ENCODE measurements at places on chromosomes 12 and 14.

- DNase-seq = no peak
These were observed 49.9 kb upstream of the BBS10 start for GRCh38 chr12:76398106-76398505.

- DNase-seq = no peak
These were observed 41.1 kb upstream of the CSRNP2 start for GRCh38 chr12:51124504-51124903.

- DNase-seq = no peak
These were observed 34.8 kb upstream of the PMCH start for GRCh38 chr12:102232446-102232845.

DNA sequence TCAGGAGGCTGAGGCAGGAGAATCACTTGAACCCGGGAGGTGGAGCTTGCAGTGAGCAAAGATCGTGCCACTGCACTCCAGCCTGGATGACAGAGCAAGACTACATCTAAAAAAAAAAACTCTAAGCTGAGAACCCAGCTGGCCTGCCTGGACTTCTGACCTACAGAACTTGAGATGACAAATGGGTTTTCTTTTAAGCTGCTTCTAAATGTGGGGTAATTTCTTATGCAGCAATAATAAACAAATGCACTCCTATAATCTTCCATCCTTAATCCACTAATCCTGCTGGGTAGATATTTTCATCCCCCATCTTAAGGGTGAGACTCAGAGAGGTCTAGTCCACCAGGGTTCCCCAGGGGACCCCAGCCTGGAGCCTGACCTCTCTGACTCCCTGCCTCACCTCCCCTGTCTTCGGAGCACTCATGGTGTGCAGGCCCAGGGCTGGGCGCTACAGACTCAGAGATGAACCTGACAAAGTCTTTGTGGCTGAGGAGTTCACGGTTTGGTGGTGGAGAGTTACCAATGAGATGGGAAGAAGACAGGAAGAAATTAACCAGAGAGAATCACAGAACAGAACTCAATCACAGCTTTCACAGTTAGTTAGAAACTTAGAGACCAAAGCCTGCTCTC, 39.7 kb upstream of the BDKRB2 start:
- no peak for DNase-seq

GRCh38 chr12:85530456-85530855, 250.4 kb downstream of the ALX1 start:
- DNase-seq = no peak

DNA sequence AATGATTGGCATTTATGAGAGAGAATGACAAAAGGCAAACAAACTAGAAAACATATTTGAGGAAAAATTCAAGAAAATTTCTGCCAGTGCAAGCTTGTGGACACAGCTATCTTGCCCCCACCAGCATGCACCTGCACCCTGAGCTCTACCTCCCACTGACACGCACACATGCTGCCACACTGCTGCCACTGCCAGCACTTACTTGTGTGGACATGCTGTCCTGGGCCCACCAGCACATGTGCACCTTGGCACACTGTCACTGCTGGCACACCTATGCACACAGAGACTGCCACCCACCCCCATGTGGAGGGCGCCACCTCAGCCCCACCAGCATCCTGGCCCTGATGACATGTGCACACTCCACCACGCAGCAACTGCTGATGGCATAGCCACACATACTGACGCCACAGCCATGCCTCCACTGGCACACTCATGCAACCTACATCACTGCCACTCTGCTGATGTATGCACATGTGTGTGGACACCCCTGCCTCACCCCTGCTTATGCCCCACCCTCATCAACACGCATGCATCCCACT, 475.0 kb downstream of the SOX5 start:
- no peak for DNase-seq

DNA sequence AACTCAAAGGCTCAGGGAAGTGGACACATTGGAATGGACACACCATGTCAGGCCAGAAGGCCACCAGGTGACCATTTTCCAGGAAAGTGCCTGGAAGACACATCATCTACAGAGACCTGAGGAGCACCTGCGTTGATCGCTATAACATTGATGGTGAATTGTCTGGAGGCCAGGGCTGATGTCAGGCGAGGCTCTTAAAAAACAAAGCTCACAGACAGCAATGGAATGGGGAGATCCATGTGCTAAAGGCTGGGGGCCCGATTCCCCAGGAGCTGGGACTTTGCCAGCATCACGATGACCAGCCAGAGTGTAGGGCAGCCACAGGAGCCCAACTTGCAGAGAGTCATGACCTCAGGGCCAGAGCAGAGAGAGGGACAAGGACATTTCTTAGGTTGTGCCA, 30.3 kb downstream of the DIO3 start:
- no peak for DNase-seq

GRCh38 chr12:14066021-14066420, 84.6 kb upstream of the GRIN2B start:
- DNase-seq = no peak

DNA sequence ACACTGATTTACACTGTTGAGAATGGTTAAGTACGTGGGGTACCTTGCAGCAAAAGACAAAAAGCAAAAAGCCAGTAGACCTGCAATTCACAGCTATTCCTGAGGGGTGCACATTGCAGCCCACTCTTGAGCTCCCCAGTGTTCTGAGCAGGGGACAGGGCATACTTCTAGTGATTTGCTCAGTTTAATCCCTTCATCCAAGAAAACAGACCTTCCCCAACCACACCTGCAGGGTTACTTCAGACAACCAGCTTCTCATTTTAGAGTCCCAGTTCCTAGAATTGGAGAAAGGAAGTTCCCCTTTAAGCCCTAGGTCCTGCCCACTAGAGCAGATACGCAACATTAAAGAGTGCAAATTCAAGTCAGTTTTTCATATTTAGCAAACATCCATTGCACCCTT, 3.6 kb upstream of the WSB2 start:
- DNase-seq = no peak

DNA sequence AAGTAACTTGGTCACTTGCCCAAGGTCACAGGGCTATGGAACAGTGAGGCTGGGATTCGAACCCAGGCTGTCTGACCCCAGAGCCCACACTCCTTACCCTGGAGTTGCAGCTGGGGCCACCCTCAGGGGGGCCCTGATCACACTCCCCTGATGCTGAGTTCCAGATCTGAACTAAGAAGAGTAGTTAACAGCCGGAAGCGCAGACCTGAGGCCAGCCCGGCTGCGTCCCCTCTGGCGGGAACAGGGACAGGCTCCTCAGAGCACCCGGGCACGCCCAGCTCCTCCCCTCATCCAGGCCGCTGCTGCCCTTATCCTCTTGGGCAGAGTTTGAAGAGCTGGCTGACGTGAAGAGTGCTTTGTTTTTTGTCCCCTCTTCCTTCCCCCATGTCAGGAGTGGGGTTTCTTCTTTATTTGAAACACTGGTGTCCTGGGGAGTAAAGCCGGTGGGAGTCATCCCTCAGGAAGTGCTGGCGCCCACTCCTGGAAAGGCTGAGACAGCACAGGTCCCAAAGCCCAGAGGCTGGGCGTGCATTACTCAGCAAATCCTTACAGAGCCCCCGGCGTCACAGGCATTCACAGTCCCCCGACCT, 8.7 kb downstream of the PHB2 start:
- DNase-seq = peak; percentile 55

- DNase-seq = no peak
These were observed 586.4 kb downstream of the MED13L start for GRCh38 chr12:115691123-115691522.

- no peak for DNase-seq
These were observed 208.6 kb downstream of the CALM1 start for GRCh38 chr14:90605430-90605829.

- DNase-seq = no peak
These were observed 165.7 kb downstream of the AKAP6 start for GRCh38 chr14:32494609-32495434.

DNA sequence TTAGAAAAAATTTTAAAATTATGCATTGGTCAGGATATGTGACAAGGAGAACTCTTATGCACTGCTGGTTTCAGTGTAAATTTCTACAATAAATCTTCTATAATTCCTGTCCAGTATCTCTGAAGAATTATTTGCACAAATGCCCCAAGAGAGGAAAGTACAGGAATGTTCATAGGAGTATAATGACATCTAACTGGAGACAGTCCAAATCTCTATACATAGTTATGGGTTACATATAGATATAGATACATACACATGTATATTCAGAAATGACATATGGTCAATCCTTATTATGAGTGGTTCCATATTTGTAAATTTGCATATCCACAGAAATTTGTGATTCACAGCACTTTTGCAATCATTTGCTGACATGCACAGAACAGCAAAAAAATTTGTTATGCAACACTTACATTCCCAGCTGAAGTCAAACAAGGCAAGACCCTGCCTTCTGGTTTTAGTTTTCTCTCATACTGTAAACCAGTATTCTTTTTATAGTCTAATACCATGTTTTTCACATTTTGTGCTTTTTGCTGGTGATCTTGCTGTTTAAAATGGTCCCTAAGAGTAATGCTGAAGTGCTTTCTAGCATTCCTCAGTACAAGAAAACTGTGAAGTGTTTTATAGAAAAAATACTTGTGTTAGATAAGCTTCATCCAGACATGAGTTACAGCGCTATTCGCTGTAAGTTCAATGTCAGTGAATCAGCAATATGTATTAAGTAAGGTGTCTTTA, 103.8 kb downstream of the SLC16A7 start:
- DNase-seq = no peak

- no peak for DNase-seq
These were observed 18.9 kb upstream of the MAP3K9 start for GRCh38 chr14:70828188-70828587.

GRCh38 chr12:103698752-103699560, 111.9 kb downstream of the STAB2 start:
- DNase-seq = no peak

GRCh38 chr12:42758806-42759205, 169.3 kb upstream of the PRICKLE1 start:
- no peak for DNase-seq

- no peak for DNase-seq
These were observed 161.8 kb downstream of the TTC8 start for GRCh38 chr14:88986146-88986841.

GRCh38 chr14:22848351-22849164, 12.2 kb downstream of the MMP14 start:
- no peak for DNase-seq

DNA sequence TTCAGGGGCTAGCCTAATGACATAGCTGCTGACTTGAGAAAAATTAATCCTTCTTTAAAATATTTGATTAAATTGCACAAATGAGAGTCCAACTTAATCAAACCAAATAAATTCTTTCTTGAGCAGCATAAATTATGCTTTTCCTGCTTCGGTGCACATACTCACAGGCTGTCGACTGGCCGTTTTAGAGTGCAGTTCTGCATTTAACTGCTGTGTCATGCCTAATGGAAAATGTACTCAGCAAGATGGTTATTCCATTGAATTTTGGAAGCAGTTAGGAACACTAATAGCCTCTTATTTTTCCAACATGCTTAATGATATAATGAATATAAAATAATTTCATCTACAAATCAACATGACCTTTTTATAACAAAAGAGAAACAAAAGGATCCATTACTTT, 266.1 kb upstream of the LRIG3 start:
- DNase-seq = no peak

GRCh38 chr12:46134852-46135251, 134.0 kb downstream of the SLC38A1 start:
- no peak for DNase-seq

- DNase-seq = no peak
These were observed 36.4 kb downstream of the PKP2 start for GRCh38 chr12:32860192-32860591.

DNA sequence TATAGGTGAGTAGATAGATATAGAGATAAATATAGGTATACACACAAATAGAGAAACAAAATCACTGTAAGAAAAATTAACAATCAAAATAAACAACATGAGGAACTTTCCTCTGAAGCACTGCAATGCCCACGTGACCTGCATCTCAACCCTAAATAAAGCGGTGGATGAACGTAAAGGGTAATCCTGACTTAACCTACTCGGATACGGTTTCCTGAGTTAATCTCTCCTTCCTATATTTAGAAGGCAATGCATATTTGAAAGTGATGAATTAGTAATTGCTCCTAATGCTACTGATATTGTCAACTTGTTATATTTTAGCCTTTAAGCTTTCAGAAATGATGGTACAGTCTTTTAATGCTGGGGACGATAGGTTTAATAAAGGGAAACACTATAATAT, 221.4 kb downstream of the ITPR2 start:
- DNase-seq = no peak

DNA sequence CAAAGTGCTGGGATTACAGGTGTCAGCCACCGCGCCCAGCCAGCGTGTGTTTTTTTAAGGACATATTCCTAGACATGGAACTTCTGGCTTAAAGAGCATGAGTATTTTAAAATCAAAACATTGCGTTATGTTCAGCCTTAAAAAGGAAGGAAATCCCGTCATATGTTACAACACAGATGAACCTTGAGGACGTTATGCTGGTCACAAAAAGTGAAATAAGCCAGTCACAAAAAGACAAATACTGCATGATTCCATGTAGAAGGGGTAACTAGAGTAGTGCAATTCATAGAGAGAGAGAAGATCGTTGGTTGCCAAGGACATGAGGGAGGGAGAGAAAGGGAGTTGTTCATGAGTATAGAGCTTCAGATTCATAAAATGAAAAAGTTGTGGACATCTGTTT, 53.9 kb downstream of the ACACB start:
- no peak for DNase-seq

DNA sequence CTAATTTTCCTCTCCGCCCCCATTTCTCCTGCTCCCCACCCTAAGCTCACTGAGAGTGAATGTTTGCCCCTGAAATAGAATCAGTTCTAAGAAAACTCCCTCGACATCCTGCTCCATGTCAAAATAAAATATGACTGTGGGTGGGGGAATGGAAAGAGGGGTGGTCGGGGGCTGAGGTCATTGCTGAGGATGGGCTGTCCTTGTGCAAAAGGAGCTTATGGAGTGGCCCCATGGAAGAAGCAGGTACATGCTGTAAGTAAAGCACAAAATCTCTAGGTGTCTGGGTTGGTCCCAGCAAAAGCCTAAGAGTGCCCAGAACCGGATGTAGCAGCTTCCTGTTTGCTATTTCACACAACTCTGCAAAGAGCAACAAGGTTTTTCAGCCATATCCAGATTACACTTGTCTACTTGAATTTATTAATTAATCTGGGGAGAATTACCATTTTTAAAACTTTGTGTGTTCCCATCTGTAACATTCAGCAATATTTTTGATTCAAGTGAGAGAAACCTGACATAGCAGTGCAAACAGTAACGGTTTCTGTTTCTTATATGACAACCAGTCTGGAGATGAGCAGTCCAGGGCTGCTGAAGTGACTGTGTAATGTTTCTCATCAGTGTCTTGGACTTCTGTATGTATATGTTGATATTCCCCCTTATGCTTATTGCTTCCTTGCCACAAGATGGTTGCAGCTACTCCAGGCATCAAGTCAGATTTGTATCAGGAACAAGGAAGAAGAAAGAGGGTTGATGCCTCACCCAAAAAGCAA, 40.4 kb upstream of the GZMB start:
- no peak for DNase-seq

DNA sequence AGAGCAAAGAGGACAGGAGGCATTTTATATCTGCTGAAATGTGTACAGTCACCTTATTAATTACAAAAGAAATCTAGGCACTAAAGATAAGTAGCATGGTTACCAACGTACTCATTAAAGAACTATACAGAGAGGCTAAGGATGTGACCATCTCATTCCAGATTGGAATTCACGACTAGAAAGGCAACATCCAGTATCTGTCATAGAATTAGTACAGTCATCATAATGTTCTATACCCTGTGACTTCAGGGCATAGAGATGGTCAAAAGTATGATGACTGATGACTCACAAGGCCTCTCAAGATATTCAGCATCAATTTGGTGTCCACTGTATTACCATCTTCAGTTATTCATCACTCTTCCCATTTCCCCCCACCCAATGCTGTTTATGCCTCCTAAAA, 144.0 kb upstream of the PLEKHG7 start:
- no peak for DNase-seq

- no peak for DNase-seq
These were observed 356.7 kb downstream of the ETNK1 start for GRCh38 chr12:22981711-22982110.

Measured in breast epithelium (tissue), 4 donors.